ENCODE measurements at places on chromosomes 5 and 9. TPM values are rescaled to one million over a fixed set of nuclear protein-coding genes. Genes with fewer than 3 reads are reported as not detected.

The TRAF1 gene
- 61.7 TPM for total RNA-seq

DNA sequence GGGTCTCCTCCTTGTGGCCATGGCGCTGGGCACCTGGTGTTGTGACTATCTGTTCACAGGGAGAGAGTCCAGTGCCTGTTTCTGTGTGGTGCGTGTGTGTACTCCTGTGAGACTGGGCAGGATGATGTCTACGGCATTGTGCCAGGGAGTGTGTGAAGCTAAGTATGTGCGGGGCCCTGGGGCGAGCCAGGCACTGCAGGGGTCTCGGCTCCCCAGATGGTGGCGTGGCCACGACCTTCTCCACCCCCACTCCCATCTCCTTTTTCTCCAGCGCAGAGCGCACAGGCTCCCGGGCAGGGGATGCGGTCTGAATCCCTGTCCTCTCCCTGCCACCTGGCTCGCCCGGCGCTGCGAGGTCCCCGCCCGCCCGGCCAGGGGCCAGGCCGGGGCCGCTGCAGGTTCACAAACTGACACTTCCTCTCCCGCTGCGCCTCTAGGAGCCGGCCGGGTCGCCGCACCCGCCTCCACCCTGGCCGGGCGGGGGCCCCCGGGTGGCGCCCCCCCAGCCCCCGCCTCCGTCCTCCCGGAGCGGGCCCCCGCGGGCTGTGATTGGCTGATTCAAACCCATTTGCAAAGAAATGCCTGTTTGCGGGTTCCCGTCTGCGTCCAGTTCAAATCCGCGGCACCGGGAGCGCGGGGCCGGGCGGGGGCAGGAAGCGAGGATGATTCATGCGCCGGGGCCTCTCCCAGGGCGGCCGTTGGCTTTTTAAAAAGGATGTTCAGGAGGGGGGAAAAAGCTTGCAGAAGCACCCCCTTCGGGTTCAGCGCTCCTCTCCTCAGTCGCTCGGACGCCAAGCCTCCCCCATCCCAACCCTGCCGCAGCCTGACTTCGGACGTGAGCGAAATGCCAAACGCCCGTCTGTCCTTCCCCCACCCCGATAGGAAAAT is 790 bp downstream of the PHF19 start:
- DNase-seq = peak; percentile 28

DNA sequence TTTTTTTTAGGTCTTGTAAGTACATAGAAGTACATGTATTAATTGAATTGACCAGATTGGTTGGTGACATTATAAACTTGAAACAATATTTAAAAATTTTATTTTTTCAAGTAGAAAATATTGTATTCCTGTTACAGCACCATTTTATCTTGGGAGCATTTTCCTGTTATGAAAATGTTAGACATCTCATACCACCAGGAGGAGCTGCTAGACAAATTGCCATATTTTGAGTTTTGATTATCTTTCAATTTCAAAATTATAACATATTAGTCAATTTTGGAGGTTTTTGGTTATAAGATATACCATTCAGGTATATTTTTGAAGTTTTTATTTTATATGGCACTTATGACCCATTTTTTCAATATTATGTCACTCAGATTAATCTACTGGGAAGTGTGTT is 84.4 kb downstream of the CNTLN start:
- no peak for DNase-seq

- DNase-seq = no peak
Measured at GRCh38 chr5:14471507-14471906, 110.1 kb upstream of the OTULINL start.

DNA sequence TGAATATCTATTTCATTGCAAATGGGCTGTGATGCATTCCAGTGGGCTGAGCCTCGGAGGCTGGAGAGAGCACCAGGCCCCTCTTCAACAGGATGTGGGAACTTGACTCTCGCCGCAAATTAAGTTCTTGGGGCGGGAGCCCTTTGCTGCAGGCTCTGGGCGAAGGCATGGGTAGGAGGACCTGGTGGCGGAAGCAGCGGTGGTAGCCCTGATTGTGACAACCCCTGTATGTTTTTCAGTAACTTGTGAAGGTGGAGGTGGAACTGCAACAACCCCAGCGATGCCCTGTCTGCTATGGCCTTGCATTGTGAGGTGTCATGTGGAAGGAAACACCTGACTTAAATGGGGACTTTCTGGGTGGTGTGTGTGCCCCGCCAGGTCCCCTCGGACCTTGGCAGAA is 9.4 kb downstream of the FYB1 start:
- DNase-seq = peak; percentile 75

- DNase-seq = no peak
Measured at GRCh38 chr9:5357431-5358105, 17.9 kb upstream of the RLN1 start.

The WNT8A gene
- total RNA-seq = not detected

GRCh38 chr9:88691811-88692210 is 156.8 kb downstream of the NXNL2 start:
- no peak for DNase-seq

GRCh38 chr5:83441747-83442146 is 29.8 kb upstream of the VCAN start:
- no peak for DNase-seq

The CTSV gene
- total RNA-seq = not detected

DNA sequence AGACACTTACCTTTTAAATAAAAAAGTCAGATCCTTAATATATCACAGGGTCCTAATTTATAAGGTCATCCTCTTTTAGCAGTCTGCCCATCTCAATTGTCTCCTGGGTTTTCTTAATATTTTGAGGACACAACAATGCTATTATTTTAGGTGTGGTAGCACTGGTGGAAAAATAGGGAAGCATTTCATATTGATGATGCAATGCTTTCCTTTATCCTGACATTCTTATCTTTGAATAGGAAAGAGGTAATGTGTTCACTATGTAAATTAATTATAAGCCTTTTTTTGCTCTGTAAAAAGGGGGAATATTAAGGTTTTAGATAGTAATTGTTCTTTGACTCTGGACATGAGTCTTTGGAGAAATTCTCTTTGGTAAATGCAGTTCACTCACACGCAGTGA is 164.7 kb downstream of the YTHDC2 start:
- no peak for DNase-seq

GRCh38 chr9:128503870-128504269 is 649 bp upstream of the GLE1 start:
- no peak for DNase-seq

The TSSK1B gene
- not detected for total RNA-seq

GRCh38 chr5:57538341-57538955 is 55.8 kb upstream of the ACTBL2 start:
- DNase-seq = no peak

- no peak for DNase-seq
Measured at GRCh38 chr9:5872511-5872910, 18.2 kb upstream of the MLANA start.

- DNase-seq = no peak
Measured at GRCh38 chr5:7976411-7977190, 107.7 kb downstream of the MTRR start.

The SHISAL2B gene
- not detected for total RNA-seq

GRCh38 chr5:99102073-99102697 is 173.4 kb upstream of the CHD1 start:
- DNase-seq = no peak

The ADAMTSL1 gene
- not detected for total RNA-seq

GRCh38 chr5:30040488-30041118 is 1152.9 kb upstream of the CDH6 start:
- DNase-seq = no peak

DNA sequence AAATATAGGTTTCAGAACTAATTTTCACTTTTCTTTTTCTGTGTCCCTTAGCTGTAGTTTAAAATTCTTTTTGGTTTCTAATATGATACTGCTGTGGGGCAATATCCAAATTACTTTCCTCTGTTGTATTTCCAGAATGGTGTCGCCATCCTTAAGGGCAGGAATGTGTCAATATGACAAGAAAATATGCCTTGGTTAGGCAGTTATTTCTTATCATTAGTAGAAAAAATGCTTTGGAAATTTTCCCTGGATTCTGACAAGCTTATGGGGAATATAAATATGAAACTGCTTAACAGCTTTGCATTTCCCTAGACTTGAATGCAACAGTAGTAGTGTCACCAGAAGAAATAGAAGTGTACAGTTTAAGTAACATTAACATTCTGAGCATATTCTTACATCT is 29.4 kb downstream of the ANKRD34B start:
- no peak for DNase-seq

DNA sequence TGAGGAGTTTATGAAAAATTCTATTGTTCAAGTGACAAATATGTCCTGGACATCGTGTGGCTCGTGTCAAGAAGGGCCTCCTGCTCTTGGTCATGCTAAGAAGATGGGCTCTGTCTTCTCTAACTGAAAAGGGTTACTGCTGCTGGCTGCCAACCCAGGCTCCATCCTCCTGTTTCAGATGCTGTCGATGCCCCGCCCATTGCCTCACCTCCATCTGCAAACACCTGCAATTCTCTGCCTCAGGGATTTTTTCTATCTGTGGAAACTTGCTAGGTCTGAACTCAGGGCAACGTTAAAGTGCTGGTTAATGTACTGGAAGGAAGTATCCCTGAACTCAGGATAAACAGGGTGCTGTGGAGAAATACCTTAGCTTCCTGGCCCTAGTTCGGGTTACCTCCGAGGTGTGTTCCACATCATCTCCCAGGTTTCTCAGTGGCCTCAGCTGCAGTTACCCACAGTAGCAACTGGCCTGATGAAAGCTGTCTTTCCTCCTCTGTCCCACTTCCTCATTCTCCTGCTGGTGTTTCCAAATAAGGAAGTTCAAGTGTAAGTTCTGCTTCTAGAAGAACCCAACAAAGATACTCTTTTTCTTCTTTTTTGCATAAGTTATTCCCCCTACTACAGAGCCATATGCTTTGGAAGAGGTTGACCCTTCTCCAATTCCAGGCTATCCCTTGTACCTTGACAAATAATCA is 151.7 kb upstream of the SMIM23 start:
- DNase-seq = no peak

- no peak for DNase-seq
Measured at GRCh38 chr5:137794863-137795262, 40.7 kb upstream of the HNRNPA0 start.

GRCh38 chr5:140327589-140327988 is 18.8 kb downstream of the HBEGF start:
- DNase-seq = no peak

Data from CD8-positive, alpha-beta T cell (primary cell).